Stimulated activated CD4-positive, alpha-beta T cell treated with anti-CD3 and anti-CD28 coated beads, Interleukin-1b, Interleukin-23, amount 100 ng/mL, for 24 hours (primary cell): ENCODE measurements at places on chromosomes 11 and 22.

- no peak for DNase-seq
Observed at GRCh38 chr11:120354779-120355178, 18.6 kb downstream of the ARHGEF12 start.

GRCh38 chr11:120906766-120907165, 117.1 kb upstream of the TBCEL start:
- DNase-seq = no peak

DNA sequence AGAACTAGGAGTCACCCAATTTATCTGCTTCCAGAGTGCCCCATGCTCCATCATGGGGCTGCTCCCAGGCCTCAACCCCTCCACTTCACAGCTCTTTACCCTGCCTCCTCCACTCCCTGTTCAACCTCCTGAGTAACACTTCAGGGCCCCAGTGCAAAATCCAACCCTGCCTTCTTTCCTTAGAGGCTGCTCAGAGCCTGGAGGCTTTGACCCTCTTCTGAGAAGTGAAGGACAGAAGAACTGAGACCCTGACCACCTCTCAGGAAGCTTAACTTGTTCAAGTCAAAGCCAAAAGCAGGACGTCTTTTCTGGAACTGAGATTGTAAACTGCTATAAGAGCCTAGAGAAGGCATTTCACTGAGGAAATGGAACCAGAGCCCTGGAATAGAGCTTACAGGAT, 15.5 kb downstream of the EIF3F start:
- DNase-seq = no peak

DNA sequence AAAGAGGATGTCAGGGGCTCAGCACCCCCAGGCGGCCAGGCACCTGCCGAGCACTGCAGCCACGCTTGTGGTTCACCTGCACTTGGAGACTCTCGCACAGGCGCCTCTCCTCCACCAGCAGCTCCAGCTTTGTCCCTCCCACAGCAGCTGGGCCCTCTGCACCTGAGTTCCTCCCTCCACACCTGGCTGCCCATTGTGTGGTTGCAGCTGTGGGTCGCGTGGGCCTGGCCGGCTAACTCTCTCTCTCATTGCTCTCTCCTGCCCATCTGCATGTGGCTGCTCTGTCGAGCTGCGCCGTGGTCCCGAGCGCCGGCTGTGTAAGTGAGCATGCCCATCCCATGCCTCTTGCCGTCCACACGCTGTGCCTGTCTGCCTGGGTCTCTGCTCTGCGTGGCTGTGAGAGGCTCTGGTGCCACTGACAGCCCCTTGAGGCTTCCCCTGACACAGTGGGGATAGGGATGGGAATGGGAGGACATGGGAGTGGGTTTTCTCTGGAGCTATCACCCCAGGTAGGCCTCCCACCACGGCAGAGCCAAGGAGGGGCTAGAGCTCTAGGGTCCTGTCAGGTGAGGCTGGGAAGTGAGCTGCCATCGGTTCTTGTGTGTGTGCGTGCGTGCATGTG, 8.5 kb upstream of the ACR start:
- no peak for DNase-seq

DNA sequence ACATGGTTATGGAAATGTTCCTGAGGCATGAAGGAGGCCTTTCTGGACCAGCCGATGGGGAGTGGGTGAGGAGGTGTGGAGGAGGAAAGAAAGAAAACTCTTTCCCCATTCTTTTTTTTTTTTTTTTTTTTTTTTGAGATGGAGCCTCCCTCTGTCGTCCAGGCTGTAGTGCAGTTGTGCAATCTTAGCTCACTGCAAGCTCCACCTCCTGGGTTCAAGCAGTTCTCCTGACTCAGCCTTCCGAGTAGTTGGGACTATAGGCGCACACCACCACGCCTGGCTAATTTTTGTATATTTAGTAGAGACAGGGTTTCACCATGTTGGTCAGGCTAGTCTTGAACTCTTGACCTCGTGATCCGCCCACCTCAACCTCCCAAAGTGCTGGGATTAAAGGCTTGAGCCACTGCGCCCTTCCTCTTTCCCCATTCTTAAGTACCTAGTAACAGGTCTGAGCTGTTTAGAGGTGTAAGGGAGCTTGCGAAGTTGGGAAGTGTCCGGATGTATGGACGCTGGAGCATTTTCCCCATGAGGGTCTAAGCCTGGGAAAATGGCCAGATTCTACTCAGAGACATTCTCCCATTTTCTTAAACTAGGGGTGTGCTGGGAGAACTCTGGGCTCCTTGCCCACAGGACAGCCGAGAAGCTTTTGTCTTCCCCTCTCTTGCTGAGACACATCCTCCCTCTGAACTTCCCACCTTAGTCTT, 135.8 kb downstream of the TEAD1 start:
- no peak for DNase-seq

GRCh38 chr22:29166180-29166579, 39.5 kb upstream of the EMID1 start:
- no peak for DNase-seq

- DNase-seq = no peak
Observed at GRCh38 chr11:78163828-78164227, 24.4 kb upstream of the ALG8 start.

DNA sequence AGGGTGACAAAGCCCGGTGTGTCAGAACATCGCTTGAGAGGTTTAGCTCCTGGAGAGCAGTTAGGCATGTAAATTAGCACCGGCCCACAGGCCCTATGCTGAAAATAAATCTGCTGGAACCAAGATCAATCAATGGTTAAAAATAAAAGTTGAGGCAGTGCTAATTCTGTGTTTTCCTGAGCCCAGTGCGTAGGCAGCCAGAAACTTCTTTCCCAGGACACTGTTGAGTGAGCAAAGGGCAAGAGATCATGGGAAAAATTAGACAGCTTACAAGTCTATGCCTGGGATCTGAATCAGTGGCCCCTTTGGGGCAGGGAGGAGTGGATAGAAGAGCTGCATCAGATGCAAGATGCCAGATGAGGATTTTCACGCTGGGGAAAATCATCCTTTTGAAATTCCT, 539.2 kb downstream of the BUD13 start:
- no peak for DNase-seq

DNA sequence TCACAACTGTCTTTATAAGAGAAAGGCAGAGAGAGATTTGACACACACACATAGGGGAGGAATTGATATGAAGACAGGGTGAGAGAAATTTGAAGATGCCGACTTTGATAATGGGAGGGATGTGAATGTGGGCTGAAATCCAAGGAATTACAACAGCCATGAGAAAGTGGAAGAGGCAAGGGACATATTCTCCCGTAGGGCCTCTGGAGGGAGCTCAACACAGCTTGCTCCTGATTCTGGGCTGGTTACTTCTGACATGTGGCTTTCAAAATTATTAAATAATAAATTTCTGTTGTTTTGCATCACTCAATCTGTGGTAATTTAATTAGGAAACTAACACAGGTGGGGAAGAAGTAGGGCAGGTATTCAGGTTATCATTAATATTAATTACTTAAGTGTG, 282.9 kb downstream of the LUZP2 start:
- no peak for DNase-seq

DNA sequence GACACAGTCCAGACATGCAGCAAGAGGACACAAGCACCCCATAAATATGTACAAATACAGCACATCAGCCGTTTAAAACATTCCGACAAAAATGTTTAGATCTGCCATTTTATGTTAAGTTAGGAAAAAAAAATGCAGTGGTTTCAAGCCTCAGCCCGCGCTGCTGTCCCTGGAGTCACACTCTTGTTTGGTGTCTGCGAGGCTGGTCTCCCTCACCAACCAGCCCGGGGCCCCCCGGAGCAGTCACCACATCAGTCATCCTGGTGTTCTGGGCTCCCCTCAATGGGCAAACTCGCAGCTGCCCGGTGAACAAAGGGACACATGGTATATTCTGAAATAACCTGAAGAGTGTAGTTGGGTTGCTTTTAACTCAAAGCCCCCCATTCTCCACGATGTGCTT, 1022.2 kb downstream of the BRD1 start:
- no peak for DNase-seq

DNA sequence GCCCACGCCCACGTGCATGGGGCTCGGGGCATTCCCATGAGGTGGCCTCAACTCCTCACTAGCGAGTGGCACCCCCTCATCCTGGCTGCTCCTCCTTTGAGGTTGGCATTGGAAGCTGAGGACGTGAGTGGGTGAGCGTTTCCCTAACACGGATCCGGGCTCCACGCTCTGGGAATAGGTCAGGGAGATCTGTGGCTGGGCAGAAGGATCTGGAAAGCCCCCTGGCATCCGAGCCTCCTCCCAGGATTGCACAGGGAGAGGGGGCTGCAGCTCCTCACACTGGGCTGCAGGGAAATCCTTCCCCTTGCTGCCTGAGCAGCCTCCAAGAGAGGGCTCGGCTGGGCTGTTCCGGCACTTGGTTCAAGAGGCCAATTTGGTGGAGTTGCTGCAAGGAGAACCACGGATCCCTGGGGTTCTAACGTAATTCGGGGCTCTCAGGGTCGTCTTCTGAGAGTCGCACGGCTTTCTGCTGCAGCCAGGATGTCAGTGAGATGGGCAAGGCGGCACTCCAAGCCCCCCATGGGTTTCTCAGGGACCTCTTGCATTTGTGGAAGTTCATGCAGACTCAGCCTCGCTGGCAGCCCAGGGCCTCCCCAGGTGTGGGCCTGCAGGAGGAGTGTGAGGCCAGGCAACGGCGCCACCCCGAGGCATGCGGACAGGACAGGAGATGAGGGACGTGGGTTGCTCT, 1119.0 kb downstream of the BRD1 start:
- DNase-seq = no peak

GRCh38 chr11:119188887-119189286, 3.6 kb downstream of the NHERF4 start:
- DNase-seq = no peak

GRCh38 chr11:46252373-46252914, 25.0 kb upstream of the CREB3L1 start:
- no peak for DNase-seq

- DNase-seq = no peak
Observed at GRCh38 chr22:43110927-43111623, 525 bp downstream of the BIK start.

GRCh38 chr11:75107187-75107586, 10.5 kb upstream of the OR2AT4 start:
- DNase-seq = no peak

DNA sequence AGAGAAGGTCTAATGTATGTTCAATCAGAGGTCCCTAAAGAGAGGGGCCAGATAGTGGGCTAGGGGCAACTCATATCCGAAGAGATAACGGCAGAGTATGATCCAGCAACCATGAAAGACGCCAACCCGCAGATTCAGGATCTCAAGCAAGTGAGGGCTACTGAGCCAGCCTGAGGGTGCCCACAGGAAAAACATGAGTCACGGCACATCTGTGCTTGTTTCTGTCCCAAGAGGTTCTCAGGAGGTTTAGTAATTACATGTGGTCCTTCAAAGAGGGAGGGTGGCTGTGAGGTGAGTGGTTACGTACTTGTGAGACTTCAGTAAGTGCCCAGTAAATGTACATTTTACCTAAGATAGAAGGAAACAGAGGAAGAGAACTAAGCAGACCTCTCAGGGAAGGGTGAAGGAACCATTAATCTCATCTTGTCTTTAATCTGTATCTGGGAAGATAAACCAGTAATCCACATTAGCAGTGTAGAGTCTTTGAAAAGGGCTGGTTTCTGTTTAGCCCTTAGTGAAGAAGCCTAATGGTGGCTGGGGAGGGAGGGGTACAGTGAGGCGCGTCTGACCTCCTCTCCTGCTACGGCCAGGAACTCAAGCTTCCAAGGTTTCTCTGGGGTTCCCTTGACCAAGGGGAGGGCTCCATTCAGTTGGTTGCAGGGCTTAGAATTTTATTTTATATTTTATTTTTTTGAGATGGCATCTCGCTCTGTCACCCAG, 10.2 kb downstream of the SIRT3 start:
- no peak for DNase-seq

- DNase-seq = no peak
Observed at GRCh38 chr11:76265771-76266241, 59.5 kb upstream of the WNT11 start.

DNA sequence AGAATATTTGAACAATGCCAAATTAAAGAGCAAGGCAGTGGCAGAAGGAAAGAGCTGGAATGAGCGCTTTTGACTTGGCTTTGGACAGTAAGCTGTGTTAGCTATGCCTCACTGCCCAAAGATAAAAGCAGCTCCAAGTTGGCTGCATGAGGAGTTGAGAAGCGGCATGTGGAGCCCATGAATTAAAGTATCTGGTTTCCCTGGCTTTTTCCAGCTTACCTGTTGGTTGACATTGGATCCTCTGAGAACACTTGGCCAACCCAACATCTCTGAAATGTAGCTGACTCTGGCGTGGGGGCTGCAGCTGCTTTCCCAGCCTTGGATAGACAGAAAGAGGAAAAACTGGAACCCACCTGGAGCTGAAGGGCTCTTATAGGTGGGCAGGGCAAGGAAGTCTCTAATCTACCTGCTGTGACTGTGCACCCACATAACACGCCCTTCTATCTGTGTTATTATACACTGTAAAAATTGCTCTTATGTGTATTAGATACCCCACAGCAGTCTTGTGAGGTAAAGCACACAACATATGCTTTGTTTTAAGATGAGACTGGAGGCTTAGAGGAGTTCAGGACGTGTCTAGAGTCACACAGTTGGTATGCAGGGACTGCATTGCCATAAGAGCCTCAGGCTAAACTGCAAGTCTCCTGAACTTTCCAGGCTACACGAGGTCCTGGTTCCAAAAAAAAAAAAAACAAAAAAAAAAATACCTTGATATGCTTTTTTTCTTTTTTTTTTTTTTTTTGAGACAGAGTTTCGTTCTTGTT, 5.8 kb downstream of the UBASH3B start:
- no peak for DNase-seq

DNA sequence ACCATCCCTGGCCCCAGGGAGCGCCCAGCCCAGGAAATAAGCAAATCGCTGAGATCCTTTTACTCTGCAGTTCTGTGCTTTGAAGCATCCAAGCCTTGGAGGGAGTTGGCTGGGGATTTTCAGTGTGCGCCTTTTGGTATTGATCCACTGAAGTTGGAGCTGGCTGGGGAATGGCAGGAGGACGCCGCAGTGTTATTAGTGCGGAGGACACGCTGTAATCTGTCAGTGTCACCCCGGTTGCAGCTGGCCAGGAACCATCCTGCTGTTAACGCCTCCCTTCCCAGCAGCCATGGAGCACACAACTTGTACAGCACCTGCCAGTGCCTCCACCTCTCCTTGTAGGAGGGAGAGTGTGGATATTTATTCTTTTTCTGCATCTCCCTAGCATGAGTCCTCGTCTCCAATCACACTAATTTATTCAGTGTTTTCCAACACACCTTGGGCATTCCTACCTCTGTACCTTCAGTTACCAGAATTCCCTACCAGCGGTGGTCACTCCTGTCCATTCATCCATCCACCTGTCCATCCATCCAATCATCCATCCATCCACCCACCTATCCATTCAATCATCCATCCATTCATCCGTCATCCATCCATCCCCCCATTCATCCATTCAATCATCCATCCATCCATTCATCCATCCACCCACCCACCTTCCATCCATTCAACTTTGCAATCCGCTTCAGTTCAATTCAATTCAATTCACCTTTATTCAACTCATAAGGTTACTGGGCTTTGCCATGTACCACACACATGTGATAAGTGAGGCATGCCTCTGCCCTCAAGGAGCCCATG, 21.9 kb upstream of the EIF3D start:
- DNase-seq = no peak

DNA sequence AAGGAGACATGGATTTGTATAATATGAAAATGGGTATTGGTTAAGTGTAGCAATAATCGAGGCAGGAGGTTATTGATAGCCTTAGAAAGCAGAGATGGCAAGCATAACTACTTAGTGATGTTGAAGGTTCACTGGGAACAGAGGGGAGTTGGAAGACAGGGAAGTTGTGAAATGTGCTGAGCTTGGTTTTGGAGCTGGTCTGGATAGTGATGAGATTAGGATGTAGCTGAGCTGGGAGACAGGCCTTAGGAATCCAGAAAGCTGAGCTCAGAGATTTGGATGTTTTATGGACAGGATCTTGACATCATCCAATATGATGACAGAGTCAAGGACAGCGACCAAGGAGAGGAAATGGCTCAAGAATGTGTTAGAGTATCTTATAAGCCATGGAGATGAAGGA, 113.1 kb downstream of the ARHGAP42 start:
- DNase-seq = no peak
